ENCODE measurements at places on chromosomes 5 and 9.

DNA sequence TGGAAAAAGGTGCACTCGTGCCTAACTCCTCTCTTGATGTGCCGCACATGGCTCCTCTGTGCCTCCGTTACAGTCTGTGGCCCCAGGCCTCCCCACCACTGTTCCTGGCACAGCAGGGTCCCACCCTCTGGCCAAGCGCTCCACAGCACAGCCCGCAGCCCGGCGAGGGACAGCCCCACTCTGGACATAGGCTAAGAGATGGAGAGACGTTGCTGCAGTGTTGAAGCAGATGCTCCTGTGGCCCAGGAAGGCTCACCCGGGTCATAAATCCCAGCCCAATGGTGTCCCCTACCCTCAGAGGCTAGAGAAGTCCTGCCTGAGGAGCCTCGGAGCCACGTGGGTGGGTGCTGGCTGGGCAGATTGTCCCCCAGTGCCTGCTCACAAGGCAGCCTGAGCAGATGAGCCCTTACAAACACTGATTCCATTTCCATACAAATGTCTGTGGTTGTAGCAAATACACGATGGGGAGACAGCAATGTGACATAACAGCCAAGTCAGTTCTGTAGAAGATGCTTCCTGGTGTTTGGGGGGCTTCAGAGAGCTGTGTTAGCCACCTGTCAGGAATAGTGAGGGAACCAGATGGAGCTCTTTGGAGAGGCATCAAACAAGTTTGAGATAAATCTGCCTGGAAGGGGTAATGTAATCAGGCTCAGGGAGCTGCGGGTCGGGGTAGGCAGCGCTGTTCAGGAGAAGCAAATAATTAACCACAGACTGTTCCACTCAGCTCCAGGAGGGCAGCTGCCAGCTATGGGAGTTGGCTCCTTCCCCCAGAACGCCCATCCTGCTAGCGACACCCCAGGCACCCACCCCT lies 41.7 kb downstream of the C5orf15 start:
- DNase-seq = no peak

DNA sequence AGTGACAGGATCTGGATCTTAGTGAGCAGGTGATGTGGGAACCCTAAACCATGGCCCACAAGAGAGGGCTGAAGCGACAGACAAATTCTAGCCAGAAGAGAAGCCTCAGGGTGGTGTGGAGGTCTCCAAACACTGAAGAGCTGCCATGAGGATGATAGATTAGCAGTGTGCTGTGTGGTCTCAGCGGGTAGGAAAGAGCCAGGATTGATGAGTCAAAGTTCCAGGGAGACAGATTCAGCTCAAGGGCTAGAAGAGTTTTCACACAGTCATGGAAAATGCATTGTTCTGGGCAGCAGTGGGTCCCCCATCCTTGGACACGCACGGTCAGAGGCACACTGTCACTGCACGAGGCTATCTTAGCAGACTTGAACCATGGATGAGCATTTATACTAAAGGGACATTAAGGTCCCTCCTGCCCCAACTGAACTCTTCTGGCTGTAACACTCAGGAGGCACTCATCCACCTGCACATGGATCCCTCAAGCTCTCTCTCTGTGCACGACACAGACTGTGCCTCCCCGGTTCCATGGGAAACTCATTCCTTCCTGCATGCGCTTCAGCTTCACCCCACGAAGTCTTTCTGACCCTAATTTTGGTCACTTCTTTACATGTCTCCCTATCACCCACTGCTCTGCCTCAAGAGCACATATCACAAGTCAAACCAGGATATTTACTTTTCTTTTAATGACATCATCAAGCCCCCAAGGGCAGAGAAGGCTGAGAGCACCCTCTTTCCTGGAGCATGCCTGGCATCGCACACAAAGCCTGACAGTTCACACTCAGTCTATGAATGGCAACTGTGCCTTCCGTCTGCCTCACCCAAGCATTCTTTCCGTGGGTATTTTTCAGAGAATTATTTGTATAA lies 84.8 kb downstream of the TLE1 start:
- DNase-seq = no peak

DNA sequence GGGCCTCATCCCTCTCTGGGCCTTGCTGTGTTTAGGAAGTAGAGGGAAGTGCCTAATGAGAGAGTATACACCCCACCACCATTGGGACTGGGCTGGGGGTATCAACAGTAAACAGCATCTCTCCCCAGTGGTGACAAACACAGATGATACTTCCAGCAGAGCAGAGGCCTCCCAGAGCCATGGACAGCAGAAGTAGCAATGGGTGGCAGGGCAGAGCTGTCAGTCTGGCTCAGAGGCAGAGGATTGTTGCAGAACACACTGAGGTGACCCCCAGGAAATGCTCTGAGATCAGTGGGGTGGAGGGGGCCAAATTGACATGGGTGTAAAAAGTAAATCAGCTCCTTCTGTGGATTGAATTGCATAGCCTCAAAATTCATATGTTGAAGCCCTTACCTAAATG lies 12.1 kb upstream of the P4HA2 start:
- DNase-seq = no peak

DNA sequence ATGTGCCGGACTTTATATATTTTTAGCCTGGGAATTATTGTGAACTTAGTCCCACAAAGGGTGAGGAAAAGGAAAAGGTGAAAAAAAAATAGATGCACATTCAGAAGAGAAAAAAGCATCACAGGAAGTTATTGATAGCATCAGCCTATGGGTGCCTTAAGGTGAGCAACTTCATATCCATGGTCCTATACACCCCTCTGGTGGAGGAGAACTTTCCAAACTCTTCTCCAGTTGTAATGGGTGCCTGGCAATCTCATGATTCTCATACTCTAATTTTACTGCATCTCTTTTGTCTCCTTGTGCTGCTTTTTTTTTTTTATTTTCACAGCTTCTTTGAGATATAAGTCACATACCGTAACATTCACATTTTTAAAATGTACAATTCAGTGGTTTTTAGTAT lies 107.4 kb downstream of the JAKMIP2 start:
- DNase-seq = no peak

GRCh38 chr5:139368613-139369012 lies 14.5 kb downstream of the SLC23A1 start:
- DNase-seq = no peak

DNA sequence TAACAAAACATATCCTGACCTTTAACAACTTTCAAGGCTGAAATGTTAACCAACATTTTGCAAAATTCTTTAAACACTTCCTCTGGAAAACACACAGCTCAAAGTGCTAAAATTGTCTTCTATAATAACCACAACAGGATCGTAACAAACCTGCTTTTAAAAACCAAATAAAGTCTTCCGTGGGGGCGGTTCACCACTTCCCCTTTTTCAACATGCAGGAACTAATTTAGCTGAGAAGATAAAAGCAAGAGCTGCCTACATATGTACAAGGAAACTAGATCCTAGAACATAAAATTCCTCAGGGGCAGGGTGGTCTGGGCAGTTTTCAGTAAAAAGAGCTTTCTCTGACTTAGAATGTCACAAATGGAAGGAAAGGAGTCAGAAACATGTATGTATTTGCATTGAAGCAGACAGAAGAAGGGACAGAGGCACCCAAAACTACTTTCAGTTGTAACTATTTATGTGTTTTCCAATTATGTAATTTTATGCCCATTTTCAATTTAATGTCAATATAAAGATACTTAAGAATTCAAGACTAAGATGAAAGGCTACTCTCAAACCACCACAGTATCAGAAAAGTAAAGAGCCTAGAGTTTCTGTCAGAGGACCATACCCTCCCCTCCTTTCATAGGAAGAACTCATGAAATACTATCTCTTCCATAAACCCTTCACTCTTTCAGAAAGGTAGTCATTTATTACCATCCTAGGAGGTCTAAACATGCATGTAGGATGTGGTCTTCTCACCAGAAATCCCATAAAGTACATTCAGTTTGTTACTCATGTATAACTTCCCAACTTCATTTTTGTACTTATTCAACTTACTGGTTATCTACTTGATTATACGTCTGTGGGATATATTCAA lies 185.9 kb upstream of the RASA1 start:
- DNase-seq = no peak
